ENCODE measurements at places on chromosomes 16 and 17.

DNA sequence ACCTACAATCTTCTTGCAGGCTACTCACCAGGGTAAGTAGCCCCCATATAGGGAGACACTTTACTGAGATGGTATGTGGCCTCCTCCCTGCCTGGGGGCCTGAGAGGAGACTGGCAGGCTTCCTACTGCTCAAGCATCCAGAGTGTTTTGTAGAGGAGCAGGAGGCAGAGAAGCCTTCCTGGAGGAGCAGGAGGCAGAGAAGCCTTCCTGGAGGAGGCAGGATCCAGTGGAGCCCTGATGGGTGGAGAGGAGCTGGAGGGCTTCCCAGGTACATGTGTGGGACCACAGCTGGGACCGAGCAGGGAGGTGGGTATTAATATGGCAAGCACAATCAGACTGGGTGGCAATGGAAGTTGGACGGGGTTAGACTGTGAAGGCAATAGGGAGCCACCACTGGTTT lies 2.1 kb upstream of the ADGRG5 start:
- no peak overlapping the region for H3K4me3 ChIP-seq
- H3K27me3 ChIP-seq: no peaks in the 10 kb centered on the region
- peak overlapping the region; percentile 54 for H3K27ac ChIP-seq
- DNase-seq: no peak
- H3K4me1 ChIP-seq: peaks cover 71% of the 10 kb centered on the region

DNA sequence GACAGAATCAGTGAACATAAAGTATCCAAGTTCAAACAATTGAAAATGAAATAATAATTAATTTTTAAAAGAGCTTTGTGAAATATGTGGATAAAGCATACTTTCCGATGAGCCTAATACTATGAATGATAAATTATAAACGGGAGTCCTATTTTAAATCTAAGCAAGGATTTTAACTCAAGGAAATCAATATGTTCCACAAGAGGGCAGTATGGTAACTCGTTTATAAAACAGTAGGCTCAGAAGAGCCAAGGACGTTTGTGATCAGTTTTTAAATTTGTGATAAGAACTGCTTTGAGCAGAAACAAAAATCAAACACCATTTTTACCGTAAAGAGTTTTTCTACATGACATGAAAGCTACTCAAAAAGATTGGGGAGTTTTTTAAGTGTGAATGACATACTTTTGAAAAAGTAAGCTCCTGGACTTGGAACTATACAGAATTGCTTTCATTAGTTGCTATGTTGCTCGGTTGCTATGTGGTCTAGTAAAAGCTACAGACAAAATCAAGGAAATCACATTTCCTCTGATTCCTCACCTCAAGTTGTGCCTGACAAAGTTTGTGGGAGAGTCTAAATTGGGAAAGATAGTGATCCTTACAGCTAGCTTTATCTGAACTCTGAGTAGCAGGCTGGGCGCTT lies 11.8 kb upstream of the TEKT1 start:
- peaks cover 63% of the 10 kb centered on the region for H3K27me3 ChIP-seq
- H3K27ac ChIP-seq: no peak overlapping the region
- peaks cover 13% of the 10 kb centered on the region for H3K4me1 ChIP-seq
- DNase-seq: no peak
- H3K36me3 ChIP-seq: no peaks in the 10 kb centered on the region

DNA sequence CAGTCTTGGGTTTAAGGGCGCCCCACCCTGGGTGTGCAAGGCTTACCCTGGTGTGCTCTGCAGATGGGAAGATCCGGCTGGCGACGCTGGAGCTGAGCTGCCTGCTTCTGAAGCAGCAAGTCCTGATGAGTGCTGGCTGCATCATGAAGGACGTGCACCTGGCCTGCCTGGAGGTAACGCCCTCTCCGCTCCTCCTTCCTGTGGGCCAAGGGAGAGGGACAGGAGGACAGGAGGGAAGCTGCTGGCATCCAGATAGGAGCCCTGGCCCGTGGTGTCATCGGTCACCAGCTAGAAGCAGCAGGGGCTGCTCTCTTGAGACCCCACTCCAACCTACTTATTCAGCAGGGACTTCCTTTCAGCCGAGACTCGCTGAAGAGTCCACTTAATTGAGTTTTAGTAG lies 97.8 kb downstream of the CLEC16A start:
- no peak for DNase-seq
- no peaks in the 10 kb centered on the region for H3K27me3 ChIP-seq
- peaks cover 57% of the 10 kb centered on the region for H3K36me3 ChIP-seq
- H3K4me3 ChIP-seq: no peak overlapping the region

DNA sequence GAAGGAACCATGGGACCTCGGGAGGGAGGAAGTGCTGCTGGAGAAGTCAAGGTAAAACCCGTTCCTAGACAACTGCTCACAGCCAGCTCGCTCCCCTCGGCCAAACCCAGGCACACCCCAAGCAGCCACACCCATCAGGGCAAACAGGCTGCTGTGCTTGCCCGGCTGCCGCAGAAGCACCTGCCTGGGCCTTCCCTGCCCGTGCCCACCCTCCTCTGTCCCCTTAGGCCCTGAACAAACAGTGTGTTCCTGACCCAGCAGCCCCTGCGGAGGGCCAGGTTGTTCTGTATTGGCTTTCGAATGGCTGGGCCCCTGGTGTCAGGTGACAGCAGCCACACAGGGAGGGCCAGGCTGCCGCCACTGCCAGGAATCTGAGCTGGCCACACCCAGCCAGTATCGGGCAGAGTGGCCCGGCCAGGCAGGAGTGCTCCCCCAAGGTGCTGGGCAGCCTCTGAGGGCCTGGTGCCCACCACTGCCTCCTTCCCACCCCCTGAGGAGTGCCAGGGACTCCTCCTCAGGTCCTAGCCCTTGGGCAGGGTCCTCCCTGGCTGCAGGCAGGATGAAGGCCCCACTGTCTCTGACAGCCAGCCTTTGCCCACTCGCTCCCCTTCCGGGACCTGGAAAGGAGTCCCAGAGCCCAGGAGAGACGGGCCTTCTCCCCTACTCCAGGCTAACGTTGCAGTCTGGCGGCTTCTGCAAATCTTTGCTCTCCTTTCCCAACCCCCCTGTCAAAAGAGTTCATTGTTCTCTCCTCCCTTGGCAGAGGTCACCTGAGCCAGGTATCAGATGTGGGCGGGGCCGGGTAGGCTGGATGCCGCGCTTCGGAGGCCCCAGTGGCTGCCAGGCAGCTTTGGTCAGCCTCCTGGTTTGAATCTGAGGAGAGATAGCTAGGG lies 24.0 kb downstream of the LLGL2 start:
- H3K27me3 ChIP-seq: no peaks in the 10 kb centered on the region
- no peaks in the 10 kb centered on the region for H3K36me3 ChIP-seq
- H3K27ac ChIP-seq: no peak overlapping the region
- no peak for DNase-seq
- H3K4me1 ChIP-seq: peaks cover 2% of the 10 kb centered on the region
- no peak overlapping the region for H3K4me3 ChIP-seq

DNA sequence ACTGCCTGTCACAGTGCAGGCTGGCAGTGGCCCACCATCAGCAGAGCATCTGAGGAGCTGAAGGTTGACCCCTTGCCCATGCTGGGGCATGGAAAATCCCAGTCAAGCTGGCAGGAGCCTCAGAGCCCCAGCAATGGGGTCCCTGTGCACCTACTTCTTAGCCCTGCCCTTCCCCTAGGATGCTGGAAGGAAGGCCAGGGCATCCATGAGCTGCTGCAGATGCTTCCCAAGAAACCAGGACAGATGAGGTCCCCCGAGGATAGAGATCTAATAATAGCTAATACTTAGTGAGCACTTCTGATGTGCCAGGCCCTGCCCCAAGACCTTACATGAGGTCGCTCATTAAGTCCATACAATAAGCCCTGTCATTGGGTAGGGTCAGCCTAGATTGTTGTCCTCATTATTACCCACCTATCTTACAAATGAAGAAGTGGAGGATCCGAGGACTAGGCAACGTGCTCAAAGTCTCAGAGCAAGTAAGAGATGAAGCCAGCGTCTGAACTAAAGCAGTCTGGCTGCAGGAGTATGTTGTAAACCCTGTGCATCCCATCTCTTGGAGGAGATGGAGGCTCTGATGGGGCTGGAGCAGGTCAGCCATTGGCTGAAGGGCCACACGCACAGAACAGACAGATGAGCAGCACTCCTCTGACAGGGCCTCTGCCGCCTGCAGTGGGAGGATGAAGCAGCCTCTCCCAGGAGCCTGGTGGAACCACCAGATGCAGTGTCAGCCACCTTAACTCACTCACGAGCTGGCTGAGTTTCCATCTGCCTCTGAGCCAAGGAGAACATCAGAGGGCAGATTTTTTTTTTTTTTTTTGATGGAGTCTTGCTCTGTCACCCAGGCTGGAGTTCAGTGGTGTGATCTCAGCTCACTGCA lies 175.4 kb downstream of the WSCD1 start:
- peaks cover 1% of the 10 kb centered on the region for H3K27me3 ChIP-seq
- no peak overlapping the region for H3K4me3 ChIP-seq
- H3K4me1 ChIP-seq: no peaks in the 10 kb centered on the region
- H3K27ac ChIP-seq: no peak overlapping the region
- no peak for DNase-seq
- H3K36me3 ChIP-seq: no peaks in the 10 kb centered on the region

- no peak for DNase-seq
- no peaks in the 10 kb centered on the region for H3K27me3 ChIP-seq
- peaks cover 10% of the 10 kb centered on the region for H3K4me1 ChIP-seq
- no peak overlapping the region for H3K27ac ChIP-seq
- no peak overlapping the region for H3K4me3 ChIP-seq
Measured at GRCh38 chr17:64216338-64217248, 46.5 kb downstream of the TEX2 start.

- peaks cover 17% of the 10 kb centered on the region for H3K4me1 ChIP-seq
- H3K4me3 ChIP-seq: no peak overlapping the region
- H3K27ac ChIP-seq: peak overlapping the region; percentile 36
- no peak for DNase-seq
Measured at GRCh38 chr16:81738783-81739496, 40.2 kb upstream of the PLCG2 start.

GRCh38 chr16:70715055-70715858 lies 29.4 kb upstream of the MTSS2 start:
- no peak overlapping the region for H3K27ac ChIP-seq
- H3K36me3 ChIP-seq: peaks cover 12% of the 10 kb centered on the region

GRCh38 chr16:89374393-89374960 lies 115.9 kb downstream of the ANKRD11 start:
- H3K4me3 ChIP-seq: no peak overlapping the region
- H3K4me1 ChIP-seq: peaks cover 53% of the 10 kb centered on the region
- peaks cover 25% of the 10 kb centered on the region for H3K36me3 ChIP-seq

GRCh38 chr16:54341892-54342776 lies 55.5 kb upstream of the IRX3 start:
- H3K27ac ChIP-seq: no peak overlapping the region
- no peak for DNase-seq
- no peaks in the 10 kb centered on the region for H3K4me1 ChIP-seq
- H3K4me3 ChIP-seq: no peak overlapping the region

- H3K27me3 ChIP-seq: no peaks in the 10 kb centered on the region
- DNase-seq: no peak
- H3K36me3 ChIP-seq: no peaks in the 10 kb centered on the region
- H3K4me3 ChIP-seq: no peak overlapping the region
- no peak overlapping the region for H3K27ac ChIP-seq
Measured at GRCh38 chr16:75931043-75931442, 204.8 kb upstream of the CPHXL start.

- H3K4me3 ChIP-seq: no peak overlapping the region
- peaks cover 2% of the 10 kb centered on the region for H3K4me1 ChIP-seq
- no peak for DNase-seq
Measured at GRCh38 chr17:8021565-8022359, 17.1 kb upstream of the ALOX15B start.

DNA sequence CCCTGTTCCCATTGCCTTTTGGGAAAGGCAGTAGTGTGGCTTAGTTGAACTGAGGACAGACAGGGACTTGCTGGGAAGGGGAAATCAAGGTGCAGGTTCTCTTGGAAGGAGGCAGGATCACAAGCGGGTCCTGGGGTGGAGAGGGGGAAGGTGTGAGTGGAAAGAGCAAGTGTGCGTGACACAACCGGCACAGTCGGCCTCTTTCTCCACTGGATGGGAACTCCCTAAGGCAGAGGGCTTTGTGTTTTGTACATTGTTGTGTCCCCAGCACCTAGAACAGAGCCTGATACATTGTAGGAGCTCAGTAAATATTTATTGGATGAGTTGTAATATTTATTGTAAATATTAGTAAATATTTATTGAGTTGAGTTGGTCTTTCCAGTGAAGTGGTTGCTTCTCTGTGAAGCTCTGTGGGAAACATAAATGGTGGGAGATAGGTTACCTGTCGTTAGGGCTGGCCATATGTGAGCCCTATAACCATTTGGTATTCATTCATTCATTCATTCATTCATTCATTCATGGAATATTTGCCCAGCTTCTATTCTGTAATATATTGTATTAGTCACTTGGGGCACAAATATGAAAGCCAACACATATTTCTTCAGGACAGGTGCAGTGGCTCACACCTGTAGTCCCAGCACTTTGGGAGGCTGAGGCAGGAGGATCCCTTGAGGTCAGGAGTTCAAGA lies 34.0 kb downstream of the SMARCE1 start:
- peaks cover 90% of the 10 kb centered on the region for H3K4me1 ChIP-seq
- peak overlapping the region; percentile 96 for H3K27ac ChIP-seq
- no peaks in the 10 kb centered on the region for H3K27me3 ChIP-seq
- peak overlapping the region; percentile 68 for H3K4me3 ChIP-seq
- DNase-seq: no peak
- H3K36me3 ChIP-seq: peaks cover 2% of the 10 kb centered on the region

DNA sequence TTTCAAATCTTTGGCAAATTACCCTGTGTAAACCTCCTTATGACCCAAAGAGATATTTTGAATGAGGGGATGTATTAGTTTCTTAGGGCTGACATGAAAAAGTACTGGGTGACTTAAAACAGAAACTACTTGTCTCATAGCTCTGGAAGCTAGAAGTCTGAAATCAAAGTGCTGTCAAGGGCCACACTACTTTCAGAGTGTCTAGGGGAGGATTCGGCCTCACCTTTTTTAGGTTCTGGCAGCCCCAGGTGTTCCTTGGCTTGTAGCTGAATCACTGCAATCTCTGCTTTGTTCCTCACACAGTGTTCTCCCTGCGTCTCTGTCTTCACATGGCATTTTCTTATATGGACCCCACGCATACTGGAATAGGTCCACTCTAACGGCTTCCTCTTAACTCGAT lies 322.2 kb downstream of the CDH13 start:
- H3K27me3 ChIP-seq: no peaks in the 10 kb centered on the region
- H3K27ac ChIP-seq: no peak overlapping the region
- H3K36me3 ChIP-seq: no peaks in the 10 kb centered on the region
- no peak overlapping the region for H3K4me3 ChIP-seq

GRCh38 chr17:75610103-75610984 lies 22.7 kb downstream of the MYO15B start:
- no peaks in the 10 kb centered on the region for H3K27me3 ChIP-seq
- H3K4me3 ChIP-seq: no peak overlapping the region
- DNase-seq: no peak
- H3K27ac ChIP-seq: no peak overlapping the region

GRCh38 chr16:10571354-10571753 lies 9.0 kb downstream of the EMP2 start:
- H3K4me3 ChIP-seq: no peak overlapping the region
- no peaks in the 10 kb centered on the region for H3K4me1 ChIP-seq
- no peak overlapping the region for H3K27ac ChIP-seq
- DNase-seq: no peak
- H3K36me3 ChIP-seq: no peaks in the 10 kb centered on the region

DNA sequence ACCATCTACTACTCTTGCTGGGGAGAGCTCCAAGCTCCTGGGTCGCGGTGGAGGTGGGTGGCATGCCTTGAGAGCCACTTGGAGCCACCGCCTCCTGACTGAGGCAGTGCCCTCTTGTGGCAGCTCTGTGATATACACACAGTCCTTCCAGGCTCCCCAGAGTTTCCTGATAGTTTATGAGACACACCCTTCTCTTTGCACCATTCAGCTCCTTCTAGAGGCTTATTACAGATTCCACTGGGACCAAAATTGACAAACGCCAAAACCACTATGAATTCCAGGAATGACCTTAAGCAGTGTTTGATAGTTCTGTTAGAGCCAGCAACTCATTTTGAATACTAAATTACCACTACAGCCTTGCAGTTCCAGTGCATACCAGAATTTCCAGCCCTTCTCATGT lies 170.1 kb upstream of the CDH13 start:
- H3K4me3 ChIP-seq: no peak overlapping the region
- DNase-seq: peak; percentile 37
- H3K27ac ChIP-seq: no peak overlapping the region
- H3K27me3 ChIP-seq: peaks cover 2% of the 10 kb centered on the region
